ENCODE measurements at places on chromosomes 2 and 18.

GRCh38 chr18:68925268-68925667, 127.4 kb downstream of the CCDC102B start:
- no peak for DNase-seq

GRCh38 chr2:224807153-224807964, 91.2 kb upstream of the CCDC195 start:
- DNase-seq = no peak

GRCh38 chr18:59878644-59879043, 21.2 kb upstream of the PMAIP1 start:
- DNase-seq = no peak

- DNase-seq = no peak
These were observed 82.1 kb downstream of the TNP1 start for GRCh38 chr2:216777637-216778273.

DNA sequence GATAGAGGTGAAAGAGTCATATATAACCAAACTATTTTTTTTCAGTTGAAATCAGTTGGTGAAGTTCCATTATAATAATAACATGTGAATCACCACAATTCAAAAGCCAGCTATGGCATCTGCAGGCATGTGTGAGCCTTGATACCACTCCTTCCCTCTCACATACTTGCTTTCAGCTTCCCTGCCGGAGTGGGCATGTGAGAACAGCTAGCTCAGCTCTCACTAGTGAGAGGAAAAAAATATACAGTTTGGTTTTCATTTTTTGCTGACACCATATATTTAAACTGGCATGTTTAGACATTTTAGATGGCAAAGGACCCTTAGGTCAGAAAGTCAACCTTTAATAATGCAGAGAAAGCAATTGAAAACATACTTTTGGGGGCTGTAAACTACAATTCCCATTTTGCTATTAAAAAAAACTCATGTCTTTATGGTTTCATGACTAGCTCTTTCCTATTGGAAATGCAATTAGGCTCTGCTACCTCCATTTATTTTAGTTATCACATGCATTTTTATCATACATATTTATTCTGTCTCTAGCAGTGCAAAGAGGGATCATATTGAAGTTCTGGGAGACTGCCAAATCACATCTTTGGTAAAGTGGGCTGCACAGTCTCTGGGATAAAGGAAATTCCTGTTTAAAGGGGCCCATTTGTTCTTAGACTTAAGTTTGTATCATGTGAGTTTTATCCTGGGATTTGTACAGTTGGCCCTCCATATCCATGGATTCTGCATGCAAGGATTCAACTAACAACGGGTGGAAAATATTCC, 33.2 kb upstream of the SLC40A1 start:
- DNase-seq = peak; percentile 33
